Hematopoietic multipotent progenitor cell (in vitro differentiated cells): ENCODE measurements at places on chromosomes 13 and 19.
A peak's percentile ranks its signal among the peaks of the same experiment; 100 is the strongest.

DNA sequence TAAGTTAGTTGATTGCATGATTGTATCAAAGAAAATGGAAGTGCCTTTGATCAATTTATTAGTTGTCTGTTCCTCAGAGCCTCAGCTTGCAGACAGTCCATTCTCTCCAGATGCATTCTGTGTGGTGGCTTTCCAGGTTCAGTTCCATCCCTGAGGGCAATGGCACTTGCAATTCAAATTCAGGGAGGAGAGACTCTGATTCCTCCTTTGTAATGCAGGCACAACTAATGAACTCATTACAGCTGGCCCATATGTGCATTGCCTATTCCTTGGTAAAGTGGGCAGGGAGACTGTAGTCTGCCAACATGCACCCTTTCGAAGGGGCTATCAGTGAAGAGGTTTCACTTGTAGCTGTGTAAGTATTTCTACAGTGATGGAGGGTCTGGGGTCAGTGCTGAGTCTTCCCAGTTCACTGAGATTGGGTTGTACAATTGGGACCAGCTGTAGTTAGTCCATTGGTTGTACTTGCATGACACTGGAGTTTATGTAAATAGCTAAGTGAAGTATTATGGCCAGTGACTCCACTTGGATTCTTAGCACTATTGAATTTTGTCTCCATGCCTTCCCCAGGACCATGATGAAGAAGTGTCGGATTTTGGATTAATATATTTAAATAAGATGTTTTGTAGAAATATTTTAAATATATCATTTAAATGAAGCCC is 401.7 kb downstream of the GPC6 start:
- no peak for DNase-seq

GRCh38 chr13:21625366-21625765 is 21.4 kb upstream of the MICU2 start:
- peak; percentile 49 for DNase-seq

GRCh38 chr19:35260694-35261304 is 8.0 kb upstream of the USF2 start:
- DNase-seq: no peak

DNA sequence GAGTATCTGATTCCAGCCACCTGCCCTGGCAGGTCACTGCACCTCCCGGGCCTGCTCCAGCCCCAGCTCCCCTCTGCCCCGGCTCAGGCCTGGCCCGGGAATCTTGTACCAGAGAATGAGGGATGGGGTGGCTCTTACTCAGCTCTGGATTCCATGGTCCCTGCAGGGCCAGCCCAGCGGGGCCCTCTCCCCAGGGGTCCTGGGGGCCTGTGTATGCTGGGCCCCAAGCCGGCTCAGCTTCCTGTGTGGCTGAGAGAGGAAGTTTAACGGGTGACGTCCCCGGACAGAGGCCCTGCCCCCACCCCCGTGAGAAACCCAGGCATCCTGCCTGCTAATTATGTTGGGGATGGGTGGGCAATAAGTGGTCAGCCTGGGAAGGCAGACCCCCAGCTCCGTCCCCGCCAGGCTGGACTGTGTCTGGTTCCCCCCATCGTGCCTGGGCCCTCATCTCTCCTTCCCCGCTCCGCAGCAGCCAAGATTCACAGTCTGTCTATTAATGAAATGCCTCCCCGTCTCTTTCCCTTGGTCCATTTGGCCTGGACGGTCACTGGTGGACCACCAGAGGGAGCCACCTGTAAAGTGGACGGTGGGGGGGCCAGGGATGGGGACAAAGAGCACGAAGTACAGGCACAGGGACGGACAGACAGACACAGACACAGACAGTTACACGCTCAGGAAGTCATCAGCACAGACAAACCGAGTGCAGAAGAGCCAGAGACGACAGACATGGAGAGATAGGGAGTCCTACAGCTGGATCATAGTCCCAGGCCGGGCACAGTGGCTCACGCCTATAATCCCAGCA is at the start of gene DENND1C:
Gene DENND1C (minus strand): TSS at position 247 of the 802 bp plus-strand sequence. CDS start 92 bp downstream, at position 155.
- DNase-seq: peak; percentile 68

DNA sequence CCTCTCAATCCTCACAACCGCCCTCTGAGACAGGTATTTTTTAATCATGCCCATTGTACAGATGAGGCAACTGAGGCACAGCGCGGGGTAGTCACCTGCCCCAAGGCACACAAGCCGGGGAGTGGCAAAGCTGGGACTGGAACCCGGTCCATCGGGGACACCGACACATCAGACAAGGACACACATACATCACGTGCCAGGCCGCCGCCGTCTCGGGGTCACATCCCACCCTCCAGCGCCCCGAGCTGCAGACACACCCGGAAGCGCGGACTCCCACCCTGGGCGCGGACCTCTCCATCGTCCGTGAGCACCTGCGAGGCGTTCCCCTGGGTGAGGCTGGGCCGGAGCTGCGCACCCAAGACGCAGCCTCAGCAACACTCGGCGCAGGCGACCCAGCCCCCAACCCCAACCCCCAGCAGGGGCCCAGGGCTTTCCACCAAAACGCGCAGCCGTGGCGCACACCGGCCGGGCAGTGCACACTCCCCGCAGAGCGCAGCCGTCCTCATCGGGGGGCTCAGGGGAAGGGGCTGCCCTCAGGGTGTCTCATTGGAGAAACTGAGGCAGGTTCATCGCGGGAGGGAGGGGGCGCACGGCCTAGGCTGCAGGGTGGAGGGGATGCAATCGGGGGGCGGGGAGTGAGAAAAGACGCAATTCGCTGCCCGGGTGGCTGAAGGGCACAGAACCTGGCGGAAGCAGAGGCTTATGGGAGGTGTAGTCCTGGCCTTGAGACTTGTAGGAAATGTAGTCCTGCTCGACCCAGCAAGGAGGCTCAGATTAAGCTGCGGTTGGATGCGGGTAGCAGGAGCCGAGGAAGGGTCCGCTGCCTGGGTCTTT is 1.9 kb upstream of the LMTK3 start:
- DNase-seq: peak; percentile 62

DNA sequence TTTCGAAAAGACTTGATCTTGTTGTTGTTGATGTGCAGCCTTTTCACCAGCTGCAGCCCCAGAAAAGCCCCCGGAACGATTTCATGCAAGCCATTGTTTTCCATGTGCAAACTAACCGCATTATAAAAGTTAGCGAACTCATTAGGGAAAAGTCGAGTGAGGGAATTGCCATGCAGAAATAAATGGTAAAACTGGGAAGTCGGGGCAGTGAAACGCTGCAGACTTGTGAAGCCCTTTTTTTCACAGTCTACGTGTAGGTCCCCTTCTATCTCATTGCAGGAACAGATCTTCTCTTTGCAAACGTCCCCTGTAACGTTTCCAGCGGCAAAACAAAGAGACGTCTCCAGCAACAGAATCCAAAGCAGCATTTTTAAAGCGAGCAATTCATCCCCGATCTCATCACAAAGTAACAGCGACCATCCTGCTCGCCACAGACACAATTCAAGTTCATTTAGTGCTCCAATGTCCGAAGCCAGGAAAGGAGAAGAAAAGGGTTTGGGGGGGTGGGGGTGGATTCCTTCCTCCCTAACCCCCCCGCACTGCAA is 1.1 kb downstream of the SLITRK1 start:
- no peak for DNase-seq

GRCh38 chr19:55116232-55116858 is 1.1 kb downstream of the PPP1R12C start:
- peak; percentile 44 for DNase-seq

- no peak for DNase-seq
These were observed 3.0 kb upstream of the SLC6A16 start for GRCh38 chr19:49327878-49328544.

GRCh38 chr13:20446900-20447299 is 78.8 kb downstream of the CRYL1 start:
- DNase-seq: no peak

GRCh38 chr19:52170304-52170703 is 1.1 kb downstream of the ZNF836 start:
- DNase-seq: no peak

DNA sequence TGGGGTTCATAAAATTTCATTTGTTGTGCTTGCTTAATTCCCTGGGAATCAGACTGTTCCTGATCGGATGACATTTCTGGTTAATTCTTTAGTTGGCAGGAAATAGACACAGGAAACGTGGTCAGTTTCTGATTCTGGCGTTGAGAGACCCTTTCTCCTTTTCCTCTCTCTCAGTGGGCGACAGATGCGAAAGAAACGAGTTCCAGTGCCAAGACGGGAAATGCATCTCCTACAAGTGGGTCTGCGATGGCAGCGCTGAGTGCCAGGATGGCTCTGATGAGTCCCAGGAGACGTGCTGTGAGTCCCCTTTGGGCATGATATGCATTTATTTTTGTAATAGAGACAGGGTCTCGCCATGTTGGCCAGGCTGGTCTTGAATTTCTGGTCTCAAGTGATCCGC is 10.8 kb downstream of the LDLR start:
- no peak for DNase-seq

- DNase-seq: no peak
These were observed 8.6 kb downstream of the EPN1 start for GRCh38 chr19:55683449-55684261.
